ENCODE measurements at places on chromosomes 12 and 14.

DNA sequence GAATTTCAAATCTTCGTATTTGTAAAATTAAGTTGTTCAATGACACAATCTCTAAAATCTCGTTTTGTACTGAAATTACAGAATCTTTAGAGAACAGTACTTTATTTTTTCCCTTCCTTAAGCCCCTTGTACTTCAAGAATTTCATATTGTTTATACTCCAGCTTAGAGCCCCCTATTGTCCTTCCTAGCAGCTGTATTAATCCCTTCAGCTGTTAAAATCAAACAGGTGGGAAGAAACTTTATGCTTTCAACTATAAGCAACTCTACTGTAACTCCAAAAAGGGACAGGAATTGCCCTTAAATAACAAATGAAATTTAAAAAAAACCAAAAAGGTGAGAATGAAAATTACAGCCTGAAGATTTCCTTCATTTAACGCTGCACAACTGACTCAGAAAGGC lies 1.7 kb downstream of the NACA start:
- DNase-seq: no peak

DNA sequence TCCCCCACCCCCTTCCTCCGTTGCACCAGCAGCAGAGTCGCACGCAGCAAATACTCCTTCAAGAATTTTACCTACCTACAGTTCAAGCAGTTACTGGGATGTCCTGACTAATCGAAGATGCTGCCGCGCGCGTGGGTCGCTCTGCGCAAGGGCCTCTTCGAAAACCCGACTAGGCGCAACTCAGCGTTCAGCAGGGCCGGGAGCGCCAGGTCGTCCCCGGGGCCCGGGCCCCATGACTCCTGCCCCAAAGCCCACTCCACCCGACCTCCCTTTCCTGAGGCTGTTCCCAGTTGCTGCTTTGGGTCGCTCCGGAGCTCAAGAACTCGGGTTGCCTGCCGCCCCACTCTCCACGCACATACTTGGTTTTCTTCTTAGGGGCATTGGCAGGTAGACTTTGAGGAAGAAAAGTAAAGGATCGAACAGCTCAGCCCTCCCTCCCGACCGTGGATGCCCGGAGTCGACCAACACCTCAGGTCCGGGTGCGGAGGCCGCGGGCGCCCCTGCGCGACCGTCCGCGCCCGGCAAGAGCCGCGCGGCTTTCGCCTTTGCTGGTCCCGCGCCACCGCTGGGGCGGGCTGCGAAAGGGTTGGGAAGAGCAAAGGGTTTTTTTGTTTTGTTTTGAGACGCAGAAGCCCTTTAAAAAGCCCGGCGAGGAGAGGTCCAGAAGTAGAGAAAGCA lies 1.9 kb downstream of the BMP4 start:
- DNase-seq: no peak

DNA sequence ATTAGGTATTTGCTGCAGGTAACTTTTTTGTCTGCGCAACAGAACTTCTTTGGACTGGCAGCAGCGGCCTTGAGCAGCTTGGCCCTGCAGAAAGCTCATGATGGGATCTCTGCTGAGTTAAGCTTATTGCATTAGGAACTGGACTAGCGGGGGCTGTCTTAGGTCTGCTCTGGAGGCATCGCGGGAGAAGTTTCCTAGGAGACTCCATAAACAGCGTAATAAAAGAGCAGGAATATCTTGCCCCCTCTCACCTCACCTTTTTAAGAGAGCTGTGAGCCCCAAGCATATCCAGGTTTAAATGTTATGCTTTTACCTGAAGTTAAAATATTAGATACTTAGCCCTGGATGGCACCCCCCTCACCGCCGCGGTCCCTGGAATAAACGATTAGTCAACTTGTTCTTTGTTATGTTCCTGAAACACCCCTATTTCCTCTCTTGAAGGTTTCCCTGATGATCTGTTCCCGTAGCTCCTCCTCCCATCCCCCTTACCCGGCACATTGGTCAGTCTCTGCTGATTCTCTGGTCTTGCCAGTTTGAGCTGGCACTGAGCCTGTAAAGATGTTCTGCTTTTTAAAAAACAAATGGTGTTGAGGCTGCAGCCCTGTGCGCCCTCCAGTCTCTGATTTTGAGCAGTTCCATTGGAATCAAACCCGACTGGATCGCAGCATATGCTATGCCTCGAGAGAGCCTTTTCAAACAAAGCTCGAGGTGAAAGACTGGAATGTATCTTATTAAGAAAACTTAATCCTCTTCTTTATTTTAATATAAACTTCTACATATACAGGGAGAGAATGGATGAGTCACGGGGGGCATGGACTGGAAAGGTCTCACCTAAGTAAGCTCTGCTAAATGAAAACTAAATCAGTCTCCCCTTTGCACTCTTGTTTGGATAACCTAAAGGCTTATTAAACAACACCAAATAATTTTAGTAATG lies 1.9 kb downstream of the MLXIP start:
- DNase-seq: no peak

- no peak for DNase-seq
Observed at GRCh38 chr12:104152685-104153241, 14.8 kb upstream of the NFYB start.

DNA sequence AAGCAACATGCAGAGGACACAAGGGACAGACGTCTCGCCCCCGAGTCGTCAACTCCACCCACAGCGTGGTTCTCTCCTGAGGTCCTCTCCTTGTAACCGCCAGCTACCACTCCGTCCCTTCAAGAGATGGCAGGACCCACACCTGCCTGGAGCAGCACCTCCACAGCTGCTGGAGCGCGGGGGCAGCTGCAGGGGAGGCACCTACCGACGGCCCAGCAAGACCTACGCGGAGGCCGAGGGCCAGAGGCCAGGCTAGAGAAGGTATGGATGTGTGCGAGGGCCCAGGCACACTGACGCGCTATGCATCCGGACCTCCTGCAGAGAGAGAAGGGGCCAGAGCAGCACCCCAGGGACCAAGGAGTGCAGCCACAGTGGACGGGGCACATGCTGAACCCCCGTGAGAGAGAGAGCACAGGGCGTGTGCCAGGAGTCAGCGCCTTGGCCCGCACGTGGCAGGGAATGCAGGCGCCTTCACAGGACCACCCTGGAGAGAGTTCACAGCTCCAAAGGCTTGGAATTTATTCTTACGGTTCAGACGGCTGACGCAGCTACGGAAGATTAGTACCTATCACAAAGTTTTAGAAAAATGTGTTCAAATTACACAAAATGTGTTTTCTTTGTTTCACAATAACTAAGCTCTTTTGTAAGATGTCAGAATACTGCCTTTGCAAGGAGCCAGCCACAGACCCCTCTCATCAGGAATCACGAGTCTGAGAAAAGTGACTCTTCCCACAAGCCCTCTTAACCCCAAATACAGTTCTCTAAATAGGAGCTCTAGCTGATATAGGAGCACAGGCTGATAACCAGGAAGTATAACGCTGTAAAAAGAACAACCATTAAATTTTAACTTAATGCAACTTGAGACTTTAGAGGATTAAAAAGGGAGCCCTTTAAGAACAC lies 36.8 kb downstream of the CDC42BPB start:
- DNase-seq: no peak

DNA sequence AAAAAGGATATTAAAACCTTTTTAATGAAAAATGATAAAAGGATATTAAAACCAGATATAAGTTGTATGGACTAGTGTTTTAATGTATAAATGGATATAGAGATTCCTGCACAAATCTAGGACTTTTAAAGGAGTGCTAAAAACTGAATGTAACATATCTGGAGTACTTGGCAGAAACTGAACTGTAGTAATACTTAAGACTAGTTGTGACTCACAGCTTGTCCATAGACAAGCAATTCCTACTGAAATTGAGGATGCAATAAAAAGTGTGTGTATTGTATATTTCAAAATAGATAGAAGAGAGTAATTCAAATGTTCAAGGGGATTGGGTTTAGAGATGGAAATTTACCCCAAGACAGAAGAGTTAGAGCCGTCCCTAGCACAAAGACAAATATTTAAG lies 59.6 kb downstream of the FBXO33 start:
- no peak for DNase-seq

GRCh38 chr12:121524196-121524916 lies 56.5 kb downstream of the KDM2B start:
- no peak for DNase-seq

GRCh38 chr14:85897808-85898207 lies 367.9 kb downstream of the FLRT2 start:
- DNase-seq: no peak

DNA sequence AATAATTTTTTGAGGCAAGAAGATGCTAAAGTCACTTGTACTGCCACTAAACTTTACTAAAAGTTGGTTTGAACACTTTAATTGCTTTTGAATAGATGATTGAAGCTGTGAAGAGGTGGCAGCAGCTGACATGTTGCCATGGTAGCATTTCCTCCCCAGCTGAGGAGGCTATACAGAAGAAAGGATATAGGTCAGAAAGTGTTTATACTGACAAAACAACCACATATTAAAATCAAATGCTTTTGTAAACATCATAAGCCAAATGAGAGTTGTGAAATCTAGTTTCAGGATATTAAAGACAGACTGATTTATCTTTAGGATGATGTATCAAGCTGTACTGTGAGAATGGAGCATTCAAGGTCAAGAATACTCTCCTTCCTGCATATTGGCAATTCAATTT lies 41.7 kb downstream of the TSPAN19 start:
- DNase-seq: no peak

DNA sequence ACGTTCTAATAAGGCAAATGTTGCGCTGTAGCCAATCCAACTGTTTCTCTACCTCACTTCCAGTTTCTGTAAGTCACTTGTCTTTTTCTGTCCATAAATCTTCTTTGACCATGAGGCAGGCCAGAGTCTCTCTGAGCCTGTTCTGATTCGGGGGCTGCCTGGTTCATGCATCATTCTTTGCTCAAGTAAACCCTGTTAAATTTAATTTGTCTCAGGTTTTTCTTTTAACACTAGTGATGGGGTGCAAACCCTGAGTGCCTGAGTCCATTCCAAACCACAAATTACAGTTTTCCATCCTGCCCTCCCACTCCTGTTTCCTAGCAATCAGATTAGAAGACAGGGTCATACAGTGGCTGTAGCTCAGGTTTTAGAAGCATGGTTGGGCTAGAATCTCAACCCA lies 41.9 kb downstream of the VWF start:
- no peak for DNase-seq

DNA sequence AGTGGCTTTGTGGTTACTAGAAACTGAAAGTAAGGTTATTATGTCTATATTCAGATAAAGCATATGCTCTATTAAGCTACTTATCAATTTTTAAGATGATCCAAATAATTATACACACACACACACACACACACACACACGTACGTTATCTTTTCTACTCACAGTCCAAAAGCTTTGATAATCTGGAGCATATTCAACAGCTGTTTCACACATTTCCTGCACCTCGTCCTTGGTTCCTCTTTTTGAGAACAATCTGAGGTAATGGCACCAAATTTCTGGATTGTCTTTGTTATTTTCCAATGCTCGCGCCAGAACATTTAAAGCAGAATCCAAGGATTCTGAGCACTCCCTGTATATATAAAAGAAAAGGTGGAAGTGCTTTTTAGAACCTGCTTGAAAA lies 37.5 kb downstream of the ZFC3H1 start:
- no peak for DNase-seq

DNA sequence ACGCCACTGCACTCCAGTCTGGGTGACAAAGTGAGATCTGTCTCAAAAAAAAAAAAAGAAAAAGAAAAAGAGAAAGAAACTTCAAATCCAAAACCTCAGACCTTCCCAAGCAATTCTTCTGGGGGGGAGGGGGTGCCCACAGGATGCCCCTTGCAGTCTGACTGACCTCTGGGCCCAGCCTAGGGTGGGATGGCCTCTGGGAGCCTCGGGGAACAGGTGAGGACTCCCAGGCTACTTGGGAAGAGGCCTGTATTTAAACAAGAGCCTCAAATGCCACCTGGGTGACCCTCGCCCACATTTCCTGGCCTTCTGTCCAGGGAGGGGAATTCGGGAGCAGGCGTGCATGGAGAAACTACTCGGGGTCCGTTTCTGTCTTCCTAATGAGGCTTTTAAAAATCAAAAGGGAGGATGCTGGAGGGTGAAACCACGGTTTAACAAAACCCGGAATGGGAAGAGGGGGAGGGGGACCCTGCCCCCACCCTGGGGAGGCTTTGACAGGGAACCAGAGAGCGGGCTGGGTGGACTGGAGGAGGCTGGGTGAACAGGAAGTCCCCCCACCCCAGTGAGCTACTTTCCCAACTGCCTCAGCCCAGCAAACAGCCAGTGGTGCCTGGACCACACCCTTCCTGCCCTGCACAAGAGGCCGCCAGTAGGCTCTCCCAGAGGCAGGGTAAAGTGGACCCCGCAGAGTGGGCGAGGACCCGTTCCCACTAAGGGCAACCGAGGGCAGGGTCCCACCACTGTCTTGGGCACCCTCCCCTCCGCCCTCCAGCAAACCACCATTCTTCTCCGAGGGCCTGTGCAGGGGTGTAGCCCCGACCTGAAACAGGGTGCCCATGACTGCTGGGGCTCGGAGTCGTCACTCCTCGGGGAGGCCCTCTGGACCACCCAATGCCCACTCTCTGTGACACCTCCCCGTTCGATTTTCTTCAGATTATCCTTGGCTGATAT lies 1.5 kb upstream of the FBRSL1 start:
- DNase-seq: no peak

- DNase-seq: no peak
Observed at GRCh38 chr14:23665302-23666016, 29.3 kb downstream of the DHRS2 start.

- DNase-seq: no peak
Observed at GRCh38 chr12:34188974-34189373, 166.7 kb downstream of the ALG10 start.

GRCh38 chr14:88919502-88919901 lies 95.1 kb downstream of the TTC8 start:
- no peak for DNase-seq

- DNase-seq: no peak
Observed at GRCh38 chr14:52439476-52439875, 112.8 kb downstream of the TXNDC16 start.

- peak; percentile 54 for DNase-seq
Observed at GRCh38 chr12:56221232-56221756, 428 bp downstream of the RNF41 start.

DNA sequence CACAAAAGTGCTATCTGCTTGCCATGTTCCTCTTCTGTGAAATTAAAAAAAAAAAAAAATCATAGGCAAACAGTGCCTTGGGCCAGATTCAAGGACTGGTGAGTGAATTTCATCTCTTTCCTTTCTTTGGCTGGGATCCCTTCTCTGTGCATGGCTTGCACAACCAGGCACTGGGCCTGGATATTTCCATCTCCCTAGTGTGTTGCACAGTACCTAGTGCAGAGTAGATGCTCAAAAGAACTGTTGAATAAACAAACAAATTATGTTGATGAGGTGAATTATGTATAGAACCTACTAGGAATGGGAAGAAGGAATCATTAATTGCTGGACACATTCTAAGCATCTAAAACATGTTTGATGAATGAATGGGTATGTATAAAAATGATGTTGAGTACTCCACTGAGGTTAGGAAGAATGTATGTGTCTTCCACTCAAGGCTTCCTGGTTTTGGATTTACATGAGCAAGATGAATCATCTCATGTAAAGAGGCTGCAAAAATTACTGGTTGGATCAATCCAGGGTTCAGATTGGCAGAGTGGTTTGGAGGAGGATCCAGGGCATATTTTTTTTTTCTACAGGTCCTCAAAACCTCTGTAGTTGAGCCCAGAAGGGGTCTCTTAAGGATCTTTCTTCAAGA lies 93.2 kb downstream of the EMP1 start:
- DNase-seq: no peak

Data from NT2/D1 (cell line).